ENCODE measurements at places on chromosomes 11 and 22. TPM values are rescaled to one million over a fixed set of nuclear protein-coding genes. Genes with fewer than 3 reads are reported as not detected.

Gene EPS8L2
- 248 TPM for total RNA-seq

Gene MS4A7
- total RNA-seq, result 38.3 TPM

Gene DHCR7
- total RNA-seq, result 126 TPM

Gene TBX10
- 12.9 TPM for total RNA-seq

Gene SNX32
- 1.6 TPM for total RNA-seq

Gene TMEM86A
- total RNA-seq, result 2.0 TPM

Gene PATE2
- total RNA-seq, result not detected

Gene MRTFA
- 44.4 TPM for total RNA-seq

Gene WNT11
- total RNA-seq, result 7.9 TPM

Gene ANKK1
- 0.15 TPM for total RNA-seq

Gene OR52H1
- 0.25 TPM for total RNA-seq

Gene DNAJB7
- total RNA-seq, result 0.21 TPM

Gene CWF19L2
- 10.6 TPM for total RNA-seq

Gene VWA5A
- 48.8 TPM for total RNA-seq

Gene SAA4
- not detected for total RNA-seq

Gene RIMBP3B
- not detected for total RNA-seq

Gene POTEH
- not detected for total RNA-seq

Gene ABCG4
- total RNA-seq, result not detected

Gene C11orf91
- total RNA-seq, result not detected

Gene KCNK4
- not detected for total RNA-seq

Gene PIH1D2
- total RNA-seq, result 0.98 TPM

Gene C2CD2L
- 26.6 TPM for total RNA-seq

Gene TCN2
- 58.2 TPM for total RNA-seq

Gene AMBRA1
- 40.1 TPM for total RNA-seq

Gene CCDC89
- 3.8 TPM for total RNA-seq

Gene CADM1
- 5.8 TPM for total RNA-seq

Gene MTCH2
- total RNA-seq, result 131 TPM

Gene TUBA8
- total RNA-seq, result 2.7 TPM

Gene SF3A1
- total RNA-seq, result 134 TPM

Gene DBX1
- not detected for total RNA-seq

Gene ZNRD2
- 15.4 TPM for total RNA-seq

Gene OR5AN1
- total RNA-seq, result not detected

Gene GRIA4
- 0.89 TPM for total RNA-seq

Gene COA4
- total RNA-seq, result 55.9 TPM

All from left colon (tissue), 2 donors.